ENCODE measurements at places on chromosomes 3 and 15.
A peak's percentile ranks its signal among the peaks of the same experiment; 100 is the strongest.

GRCh38 chr3:30804984-30805383 is 89.5 kb downstream of the GADL1 start:
- DNase-seq = no peak

DNA sequence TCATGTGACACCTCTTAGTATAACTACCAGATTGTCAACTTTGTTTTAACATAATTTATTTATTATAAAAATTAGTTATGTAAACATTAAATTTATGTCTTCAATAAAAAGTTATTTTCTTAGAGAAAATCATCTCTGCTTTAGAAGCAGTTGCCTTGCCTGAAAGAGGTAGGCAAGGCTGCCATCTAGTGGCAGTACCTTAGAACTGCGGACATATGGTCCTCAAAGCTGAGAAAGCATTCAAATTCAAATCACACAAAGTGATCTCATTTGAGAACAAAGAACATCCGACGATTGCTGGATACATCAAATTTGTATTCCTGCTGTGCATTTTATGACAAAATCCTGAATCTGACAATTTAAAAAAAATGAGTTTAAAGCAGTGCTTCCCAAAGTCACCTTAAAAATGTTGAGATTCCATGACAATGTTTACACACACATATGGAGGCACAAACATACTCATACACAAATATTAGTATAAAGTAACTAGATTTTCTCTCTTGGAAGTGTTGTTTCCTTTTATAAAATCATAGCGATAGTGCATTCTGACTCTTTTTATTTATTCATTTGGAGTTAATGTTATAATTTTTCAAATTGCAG is 617.4 kb downstream of the CADM2 start:
- DNase-seq = peak; percentile 49

- DNase-seq = no peak
Observed at GRCh38 chr3:118127992-118128391, 906.7 kb downstream of the IGSF11 start.

- DNase-seq = no peak
Observed at GRCh38 chr3:171768281-171768900, 41.9 kb downstream of the PLD1 start.

- no peak for DNase-seq
Observed at GRCh38 chr15:91338766-91339165, 238.7 kb downstream of the SV2B start.

DNA sequence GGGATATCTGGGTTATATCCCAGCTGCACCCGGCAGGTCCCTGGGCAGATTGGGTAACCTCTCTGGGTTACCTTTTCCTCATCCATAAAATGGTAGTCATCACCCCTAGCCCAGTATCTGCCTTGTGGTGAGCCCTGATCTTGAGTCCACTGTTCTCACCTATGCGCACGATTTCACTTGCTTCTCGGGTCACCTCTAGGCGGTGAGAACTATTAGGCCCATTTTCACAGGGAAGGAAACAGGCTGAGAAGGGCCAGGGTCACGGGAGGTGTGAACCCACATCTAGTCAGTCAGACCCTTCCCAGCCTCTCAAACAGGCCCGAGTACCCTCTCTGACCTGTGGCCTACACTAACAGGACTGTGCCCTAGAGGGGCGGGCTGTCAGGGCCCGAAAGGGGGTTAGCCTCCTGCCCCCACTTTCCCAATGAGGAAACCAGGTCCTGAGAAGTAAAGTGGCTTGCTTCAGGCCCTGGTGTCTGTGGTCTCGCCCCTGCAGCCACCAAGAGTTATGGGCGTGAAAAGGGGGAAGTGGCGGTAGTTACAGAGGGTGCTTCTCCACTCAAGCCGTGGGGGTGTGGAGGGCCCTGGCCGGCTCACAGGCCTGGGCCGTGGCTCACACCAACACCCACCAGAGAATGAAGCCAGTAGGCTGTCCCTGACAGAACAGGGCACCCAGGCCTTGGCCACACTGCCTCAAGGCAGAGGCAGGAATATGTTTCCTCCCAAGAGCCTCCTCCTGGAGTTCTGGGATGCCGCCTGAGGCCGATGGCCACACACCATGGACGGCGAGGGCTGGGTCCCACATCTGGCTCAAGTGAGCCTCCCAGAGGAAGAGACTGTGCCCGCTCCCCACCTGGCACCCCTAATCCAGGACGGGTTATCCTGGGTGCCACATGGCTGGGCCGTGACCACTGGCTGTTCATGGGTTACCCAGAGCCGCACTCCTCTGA is 19.5 kb downstream of the PSTPIP1 start:
- no peak for DNase-seq

GRCh38 chr3:112376241-112376911 is 43.4 kb downstream of the CD200 start:
- DNase-seq = no peak

DNA sequence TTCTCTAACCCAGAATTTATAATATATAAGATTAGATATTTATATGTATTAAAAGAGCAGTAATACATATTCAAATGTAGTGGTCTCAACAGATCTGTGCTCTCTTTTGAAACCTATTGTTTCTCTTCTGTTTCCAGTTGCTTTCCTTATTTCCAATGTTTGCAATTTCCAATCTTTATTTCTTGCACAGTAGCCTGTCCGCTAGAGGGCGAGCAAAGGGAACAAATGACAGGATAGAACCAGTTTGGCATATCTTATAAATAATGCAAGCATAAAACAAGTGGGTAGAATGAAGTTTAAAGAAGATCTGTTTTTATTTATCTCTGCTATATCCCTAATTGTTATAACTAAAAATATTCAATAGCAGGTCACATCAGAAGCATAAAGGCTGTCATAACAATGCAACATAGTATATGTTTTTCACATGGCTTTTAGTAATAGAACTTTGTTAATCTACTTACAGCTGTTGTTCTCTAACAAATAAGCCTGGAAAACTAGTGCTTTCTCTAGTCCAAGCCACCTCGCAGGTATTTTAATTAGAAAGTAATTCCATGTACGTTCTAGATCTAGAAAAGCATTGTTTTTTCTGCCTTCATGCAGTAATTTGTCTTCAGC is 15.1 kb upstream of the TCAIM start:
- peak; percentile 34 for DNase-seq

DNA sequence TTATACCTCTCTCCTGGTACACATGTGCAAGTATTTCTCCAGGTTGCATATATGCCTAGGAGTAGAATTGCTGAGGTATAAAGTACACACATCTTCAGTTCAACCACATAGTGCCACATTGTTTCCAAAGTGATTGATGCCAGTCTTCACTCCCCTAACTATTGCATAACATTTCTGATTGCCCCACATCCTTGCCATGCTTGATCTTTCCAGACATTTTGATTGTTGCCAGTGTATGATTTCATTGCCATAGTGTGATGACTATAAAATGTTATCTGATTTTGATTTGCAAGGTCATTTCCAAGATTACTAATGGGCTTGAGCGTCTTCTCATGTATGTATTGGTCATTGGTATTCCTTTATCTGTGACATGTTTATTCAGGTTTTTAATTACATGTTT is 61.1 kb upstream of the MLF1 start:
- no peak for DNase-seq

DNA sequence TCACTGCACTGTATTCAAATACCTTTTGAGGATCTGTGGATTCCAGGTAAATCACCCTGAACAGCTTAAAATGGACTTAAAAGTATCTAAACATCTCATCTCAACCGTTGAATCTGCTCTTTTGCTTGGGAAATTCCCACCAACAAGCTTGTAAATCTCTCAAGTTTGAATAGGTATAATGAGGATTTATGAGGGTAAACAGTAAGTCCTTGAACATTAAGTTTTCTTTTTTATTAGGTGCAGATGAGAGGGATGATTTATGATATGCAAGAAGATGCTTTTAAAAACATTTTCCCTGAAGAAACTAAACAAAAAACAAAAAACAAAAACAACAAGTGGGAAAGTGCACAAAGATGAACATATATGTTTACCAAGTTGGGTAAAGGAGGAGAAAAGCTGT is 290.6 kb downstream of the ROBO1 start:
- no peak for DNase-seq

- no peak for DNase-seq
Observed at GRCh38 chr15:39710681-39711080, 72.0 kb downstream of the FSIP1 start.

DNA sequence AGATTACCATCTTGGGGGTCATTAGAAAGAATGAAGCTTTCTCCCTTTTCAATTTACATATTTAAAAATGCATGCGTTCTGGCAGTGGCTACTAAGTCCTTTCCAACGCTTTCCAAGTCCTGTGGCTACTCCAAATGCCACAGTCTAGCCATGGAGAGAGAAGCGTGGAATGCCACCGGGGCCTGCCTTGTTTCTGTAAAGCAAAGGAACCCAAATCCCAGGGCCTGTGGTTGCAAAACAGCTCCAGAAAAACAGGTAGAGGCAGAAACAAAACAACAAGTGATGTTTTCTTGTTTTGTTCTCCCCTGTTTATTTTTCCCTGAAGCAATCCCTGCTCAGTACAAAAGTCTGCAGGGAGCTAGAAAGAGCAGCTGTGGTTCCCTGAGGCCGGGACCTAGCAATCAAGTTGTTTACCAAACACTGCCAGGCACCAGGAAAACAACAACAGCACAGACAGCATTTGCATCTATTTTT is 85.5 kb downstream of the FOXP1 start:
- no peak for DNase-seq

DNA sequence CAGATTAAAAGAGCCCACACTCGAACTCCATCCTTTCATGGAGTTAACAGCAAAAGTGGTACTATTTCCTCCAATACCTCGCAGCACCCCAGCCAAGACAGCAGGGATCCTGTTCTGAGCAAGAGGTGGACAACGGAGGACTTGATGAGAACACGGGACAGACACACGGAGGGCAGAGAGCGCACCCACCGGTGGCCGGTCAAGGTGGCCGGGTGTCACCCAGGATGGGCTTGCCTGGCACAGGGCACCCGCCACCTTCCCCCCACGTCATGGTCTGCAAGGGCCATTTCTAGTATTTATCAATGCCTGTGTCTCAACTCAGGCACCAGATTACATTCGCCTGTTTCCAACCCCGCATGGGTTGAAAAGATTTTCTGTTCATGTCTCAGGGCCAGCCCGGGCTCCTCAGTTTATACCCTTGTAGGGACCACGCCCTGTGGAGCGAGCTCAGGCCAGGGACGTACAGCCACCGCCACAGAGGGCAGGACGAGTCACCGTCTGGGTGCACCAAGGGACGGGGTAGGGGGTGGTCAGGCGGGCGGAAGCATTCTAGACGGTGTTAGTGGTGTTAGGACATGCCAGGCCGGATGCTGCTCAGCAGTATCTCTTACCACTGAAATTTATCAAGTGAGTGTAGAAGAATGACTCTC is 64.2 kb downstream of the CYFIP1 start:
- no peak for DNase-seq

GRCh38 chr3:47852604-47853602 is 50.0 kb downstream of the DHX30 start:
- DNase-seq = no peak

Data from HEK293T (cell line).